ENCODE measurements at places on chromosomes 16 and 17.

GRCh38 chr17:32445497-32445896, 1.2 kb downstream of the PSMD11 start:
- DNase-seq: no peak

DNA sequence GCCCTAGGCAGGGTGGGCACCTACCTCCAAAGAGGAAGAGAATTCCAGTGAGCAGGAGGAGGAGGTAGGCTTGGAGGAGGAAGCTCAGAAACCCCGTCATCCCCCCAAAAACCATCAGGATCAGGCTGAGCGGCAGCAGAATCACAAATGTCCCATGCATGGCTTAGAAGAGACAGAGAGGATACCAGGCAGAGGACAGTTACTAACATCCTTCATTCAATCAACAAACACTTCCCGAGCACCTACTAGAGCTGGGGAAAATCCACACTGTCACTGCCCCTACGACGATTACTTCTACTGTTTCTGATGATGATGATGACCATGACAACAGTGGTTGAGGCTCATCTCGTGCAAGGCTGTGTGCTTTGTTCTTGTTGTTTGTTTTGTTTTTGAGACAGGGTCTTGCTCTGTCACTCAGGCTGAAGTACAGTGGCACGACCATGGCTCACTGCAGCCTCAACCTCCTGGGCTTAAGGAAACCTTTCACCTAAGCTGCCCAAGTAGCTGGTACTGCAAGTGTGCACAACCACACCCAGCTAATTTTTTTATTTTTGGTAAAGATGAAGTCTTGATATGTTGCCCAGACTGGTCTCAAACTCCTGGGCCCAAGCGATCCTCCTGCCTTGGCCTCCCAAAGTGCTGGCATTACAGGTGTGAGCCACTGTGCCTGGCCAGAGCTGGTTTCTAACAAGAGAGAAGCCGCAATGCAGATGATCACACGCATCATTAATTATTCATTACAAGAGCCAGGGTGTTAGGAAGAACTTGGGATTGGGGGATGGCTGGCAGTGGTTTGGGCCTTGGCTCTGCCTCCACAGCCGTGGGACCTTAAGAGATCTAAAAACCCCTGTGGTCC, 18.0 kb downstream of the TMEM114 start:
- DNase-seq: no peak

DNA sequence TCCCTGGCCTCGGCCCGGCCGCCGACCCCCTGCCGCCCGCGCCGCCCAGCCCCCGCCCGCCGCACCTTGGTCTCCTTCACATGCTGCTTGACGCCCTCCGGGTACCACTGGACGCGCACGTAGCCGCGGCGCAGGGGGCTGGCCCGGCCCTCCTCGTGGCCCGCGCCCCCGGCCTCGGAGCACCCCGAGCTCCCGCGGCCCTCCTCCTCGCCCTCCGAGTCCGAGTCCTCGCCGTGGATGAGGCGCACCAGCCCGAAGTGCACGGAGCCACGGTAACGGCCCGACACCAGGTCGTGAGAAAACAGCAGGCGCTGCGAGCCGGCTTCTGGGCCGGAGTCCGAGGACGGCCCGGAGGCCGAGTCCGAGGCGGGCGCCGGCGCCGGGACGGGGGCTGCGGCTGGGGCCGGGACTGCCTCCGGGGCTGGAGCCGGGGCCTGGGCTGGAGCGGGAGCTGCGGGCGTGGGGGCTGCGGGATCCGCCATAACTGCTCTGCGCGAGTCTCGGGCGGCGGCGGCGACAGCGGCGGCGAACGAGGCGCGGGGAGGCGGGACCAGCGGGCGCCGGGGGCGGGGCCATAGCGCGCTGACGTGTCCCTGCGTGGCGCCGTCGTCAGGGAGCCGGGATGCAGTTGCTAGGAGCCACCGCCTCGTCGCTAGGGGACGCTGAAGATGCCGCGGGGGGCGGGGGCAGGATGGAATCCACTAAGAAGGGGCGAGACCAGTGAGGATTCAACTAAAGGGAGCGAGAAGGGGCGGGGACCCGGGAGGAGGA, at the start of gene UBE2O:
Gene UBE2O (minus strand): TSS at position 493 of the 771 bp plus-strand sequence. CDS start 11 bp downstream, at position 482.
- DNase-seq: peak; percentile 75

DNA sequence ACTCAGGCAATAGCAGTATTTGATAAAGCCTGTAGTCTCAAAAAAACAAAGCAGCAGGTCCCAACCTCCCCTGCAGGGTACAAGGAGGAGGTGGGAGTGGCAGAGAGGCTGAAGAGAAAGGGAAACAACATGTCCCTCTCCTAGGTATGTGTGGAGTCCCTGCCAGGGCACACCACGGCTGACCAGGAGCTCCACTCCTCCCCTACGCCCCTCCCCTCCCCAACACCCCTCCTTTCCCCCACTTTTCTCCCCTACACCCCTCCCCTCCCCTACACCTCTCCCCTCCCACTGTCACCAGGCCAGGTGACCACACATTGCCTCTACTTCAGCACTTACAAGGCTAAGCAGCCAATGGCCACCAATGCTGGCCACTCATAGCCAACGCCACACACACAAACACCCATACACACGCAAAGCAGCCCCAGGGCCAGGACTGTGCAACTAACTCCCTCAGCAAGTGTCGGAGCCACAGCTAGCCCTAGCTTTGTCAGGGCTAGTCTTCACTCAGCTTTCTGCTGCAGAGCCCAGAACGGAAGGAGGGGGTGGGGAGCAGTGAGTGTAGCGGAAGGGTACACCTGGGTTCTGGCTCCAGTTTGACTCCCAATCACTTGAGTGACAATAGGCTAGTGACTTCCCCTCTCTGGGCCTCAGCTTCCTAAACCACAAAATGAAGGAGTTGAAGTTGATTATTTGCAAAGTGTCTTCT, 8.2 kb downstream of the CAVIN1 start:
- DNase-seq: no peak

- DNase-seq: no peak
Measured at GRCh38 chr17:17021194-17021863, 20.9 kb upstream of the MPRIP start.

Measured in stimulated activated CD8-positive, alpha-beta memory T cell treated with anti-CD3 and anti-CD28 coated beads, Interleukin-15, amount 100 ng/mL, for 4 hours (primary cell).